Caki2 (cell line): ENCODE measurements at places on chromosomes 13 and 19.

- DNase-seq, result no peak
These were observed 1013.4 kb downstream of the PCDH9 start for GRCh38 chr13:66216728-66217127.

DNA sequence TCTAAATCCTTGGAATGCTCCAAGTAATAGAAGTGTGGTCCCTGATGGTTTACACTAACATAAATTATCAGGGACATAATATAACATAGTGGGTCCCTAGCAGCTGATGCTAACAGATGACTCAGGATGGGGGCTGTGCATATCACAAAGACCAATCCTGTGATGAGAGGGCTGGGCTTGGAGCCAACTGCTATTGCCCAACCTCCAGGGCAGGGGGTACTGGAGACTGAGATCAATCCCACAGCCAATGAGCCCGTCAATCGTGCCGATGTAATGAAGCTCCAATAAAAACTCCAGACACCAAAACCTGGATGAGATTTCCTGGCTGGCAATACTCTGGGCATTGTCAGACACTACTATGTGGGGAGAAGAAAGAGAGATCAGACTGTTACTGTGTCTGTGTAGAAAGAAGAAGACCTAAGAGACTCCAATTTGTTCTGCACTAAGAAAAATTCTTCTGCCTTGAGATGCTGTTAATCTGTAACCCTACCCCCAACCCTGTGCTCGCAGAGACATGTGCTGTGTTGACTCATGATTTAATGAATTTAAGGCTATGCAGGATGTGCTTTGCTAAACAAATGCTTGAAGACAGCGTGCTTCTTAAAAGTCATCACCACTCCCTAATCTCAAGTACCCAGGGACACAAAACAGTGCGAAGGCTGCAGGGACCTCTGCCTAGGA is 33.4 kb downstream of the ABCC4 start:
- DNase-seq, result peak; percentile 90

DNA sequence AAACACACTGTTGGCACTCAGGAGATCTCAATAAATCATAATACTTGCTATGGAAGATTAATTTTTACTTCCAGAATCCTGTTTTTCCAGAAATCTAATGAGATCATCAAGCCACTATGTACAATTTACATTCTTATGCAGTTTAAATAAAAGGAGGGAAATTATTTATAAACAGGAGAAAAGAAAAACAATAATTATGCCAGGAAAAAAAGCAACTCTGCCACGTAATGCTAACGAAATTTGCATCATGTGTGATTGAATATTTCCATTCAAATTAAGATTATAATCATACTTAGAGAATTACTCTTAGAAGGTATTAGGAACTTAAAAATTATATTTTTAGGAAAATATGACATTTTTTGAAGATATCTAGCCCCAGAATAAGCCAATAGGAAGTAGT is 13.0 kb downstream of the FAM124A start:
- DNase-seq, result no peak

DNA sequence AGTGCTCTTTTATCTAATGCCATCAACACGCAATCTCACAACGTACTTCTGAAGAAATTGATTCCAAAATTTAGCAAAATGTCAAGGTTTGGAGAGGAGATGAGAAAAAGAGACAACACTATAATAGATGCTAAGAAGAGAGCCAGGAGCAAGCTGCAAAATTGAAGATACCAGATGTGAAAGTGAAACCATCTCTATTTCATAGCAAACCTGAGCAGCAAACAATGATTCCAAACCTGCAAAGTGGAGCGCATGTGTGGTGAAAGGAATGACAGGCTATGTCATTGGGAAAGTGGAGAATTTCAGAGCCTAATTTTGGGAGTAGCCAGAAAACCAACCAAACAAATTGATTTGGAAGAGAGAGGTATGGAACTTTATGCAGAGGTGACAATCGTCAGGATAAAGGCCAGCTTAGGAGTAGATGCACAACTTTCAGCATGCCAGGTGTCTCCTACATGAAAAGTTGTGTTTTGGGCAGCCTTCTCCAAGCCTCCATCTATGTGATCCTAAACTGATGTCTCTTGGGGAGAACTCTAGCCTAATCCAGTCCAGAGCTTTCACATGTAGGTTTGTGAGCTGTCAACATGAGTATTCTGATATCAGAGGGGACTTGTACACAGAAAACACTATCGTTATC is 158.4 kb upstream of the FNDC3A start:
- no peak for DNase-seq

DNA sequence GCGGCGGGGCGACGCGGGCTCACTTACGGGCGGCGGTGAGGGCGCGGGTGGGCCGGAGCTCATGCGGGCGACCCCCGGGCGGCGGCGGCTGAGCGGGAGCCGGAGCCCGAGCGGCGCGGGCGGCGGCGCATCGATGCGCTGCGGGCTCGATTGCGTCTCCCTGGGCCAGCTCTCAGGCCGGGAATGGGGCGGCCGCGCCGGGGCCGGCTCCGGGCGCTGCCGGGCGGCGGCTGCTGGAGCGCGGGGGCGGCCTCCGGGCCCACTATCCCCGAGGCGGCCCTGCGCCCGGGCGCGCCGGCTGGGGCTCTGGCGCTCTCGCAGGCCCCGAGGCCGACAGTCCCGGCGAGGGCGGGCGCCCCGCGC is 1.4 kb upstream of the TSHZ3 start:
- peak; percentile 14 for DNase-seq

- no peak for DNase-seq
These were observed 535.2 kb downstream of the LIG4 start for GRCh38 chr13:107680115-107680514.

- no peak for DNase-seq
These were observed 143.9 kb downstream of the COL4A1 start for GRCh38 chr13:110162866-110163658.

GRCh38 chr13:102687520-102687919 is 7.3 kb downstream of the METTL21C start:
- DNase-seq, result no peak

GRCh38 chr13:44605275-44605674 is 29.1 kb upstream of the TSC22D1 start:
- DNase-seq, result no peak

GRCh38 chr19:40163541-40164129 is 27.6 kb upstream of the MAP3K10 start:
- DNase-seq, result no peak

DNA sequence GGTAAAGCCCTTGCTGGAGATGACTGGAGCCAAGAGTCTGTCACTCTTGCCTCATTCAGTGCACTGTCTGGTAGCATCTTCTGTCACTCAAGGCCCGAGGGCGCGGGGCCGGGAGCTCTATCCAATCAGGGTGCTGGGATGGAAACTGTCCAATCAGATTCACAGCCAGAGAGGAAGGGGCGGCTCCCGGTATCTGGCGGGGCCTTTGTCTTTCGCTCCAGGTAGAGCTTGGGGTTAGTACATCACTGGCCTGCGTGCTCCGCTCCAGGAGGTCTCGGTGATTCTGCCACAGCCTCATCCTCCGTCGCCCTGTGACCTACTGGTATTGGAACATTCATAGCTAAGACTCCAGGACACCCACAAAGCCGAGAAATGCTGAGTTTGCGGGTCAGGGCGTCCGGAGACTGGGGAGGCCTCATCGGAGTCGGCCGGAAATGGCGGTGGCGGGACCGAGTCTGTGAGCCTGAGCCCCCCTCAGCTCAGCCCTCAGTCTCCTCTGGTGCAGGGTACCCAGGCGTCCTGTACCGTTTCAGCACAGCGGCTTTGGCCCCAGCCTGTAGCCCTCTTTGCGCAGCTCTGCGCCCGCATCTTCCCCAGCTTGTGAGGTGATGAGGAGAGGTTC is 20.6 kb upstream of the ZNF430 start:
- DNase-seq, result peak; percentile 94

GRCh38 chr19:49200238-49200862 is 42.8 kb downstream of the TRPM4 start:
- no peak for DNase-seq

DNA sequence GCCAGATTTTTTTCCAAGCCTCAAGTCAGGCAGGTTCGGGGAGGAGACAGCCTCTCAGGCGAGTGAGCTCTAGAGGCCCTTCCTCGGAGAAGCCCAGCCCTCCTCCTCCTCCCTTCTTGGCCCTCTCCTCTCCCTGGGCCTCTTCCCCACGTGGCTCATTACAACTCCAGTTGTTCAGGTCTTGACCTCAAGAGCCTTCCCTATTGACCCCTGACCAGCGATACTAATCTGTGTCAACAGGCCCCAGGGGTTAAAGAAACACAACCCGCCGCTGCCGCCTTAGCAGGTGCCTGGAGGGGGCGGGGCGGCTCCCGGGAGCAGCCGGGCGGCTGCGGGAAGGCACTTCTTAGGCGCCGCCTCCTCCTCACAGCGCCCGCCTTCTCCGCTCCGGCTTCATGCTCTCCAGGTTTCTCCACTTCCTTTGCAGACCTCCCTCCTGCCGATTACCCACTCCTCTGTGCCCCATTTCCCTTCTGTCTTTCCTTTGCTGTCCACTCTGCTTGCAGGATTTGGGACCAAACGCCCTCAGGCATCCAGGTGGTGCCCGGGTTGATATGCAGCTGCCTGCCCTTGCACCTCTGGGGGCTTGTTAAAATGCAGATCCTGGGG is 51.0 kb downstream of the LYL1 start:
- peak; percentile 90 for DNase-seq

DNA sequence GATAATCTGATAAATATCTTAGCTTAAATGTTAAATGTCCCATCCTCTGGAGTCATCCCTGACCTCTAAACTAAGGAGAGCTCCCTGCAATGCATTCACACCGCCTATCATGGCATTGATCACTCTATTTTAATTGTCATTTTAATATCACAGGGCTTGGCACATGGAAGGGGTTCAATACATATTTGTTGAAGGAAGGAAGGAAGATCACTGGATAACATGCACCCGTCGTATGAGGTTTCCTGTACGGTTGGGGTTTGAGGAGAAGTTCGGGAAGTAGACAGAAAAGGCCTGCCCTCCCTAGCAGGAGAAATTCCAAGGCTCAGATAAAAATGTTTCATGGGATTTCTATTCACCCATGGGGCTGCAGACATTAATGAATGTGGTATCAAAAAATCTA is 102.0 kb downstream of the MBNL2 start:
- DNase-seq, result no peak

DNA sequence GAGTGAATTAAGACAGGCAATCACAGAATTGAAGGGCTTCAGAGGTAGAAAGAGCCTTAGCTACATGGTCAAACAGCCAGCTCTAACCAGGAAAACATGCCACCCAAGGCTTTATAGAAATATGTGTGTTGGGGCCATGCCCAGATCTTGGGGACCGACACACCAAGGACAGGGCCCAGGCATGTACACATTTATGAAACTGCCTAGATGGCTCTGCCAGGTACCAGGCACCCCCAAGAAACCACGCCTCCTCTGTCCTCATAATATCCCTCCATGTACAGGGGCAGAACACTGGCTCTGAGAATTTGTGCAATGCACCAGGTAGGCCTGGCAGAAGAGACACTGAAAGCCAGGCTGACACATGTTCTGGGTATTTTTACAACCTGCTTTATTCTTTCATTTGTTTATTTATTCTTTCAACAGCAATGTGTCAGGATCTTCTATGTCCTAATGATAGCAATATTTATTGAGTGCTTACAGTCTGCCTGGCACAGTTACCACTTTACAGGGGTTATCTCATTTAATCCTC is 137.9 kb upstream of the LSM14A start:
- DNase-seq, result no peak

GRCh38 chr19:18763674-18764590 is 27.2 kb downstream of the COMP start:
- peak; percentile 94 for DNase-seq

GRCh38 chr13:60143775-60144174 is 20.0 kb downstream of the DIAPH3 start:
- DNase-seq, result peak; percentile 31

DNA sequence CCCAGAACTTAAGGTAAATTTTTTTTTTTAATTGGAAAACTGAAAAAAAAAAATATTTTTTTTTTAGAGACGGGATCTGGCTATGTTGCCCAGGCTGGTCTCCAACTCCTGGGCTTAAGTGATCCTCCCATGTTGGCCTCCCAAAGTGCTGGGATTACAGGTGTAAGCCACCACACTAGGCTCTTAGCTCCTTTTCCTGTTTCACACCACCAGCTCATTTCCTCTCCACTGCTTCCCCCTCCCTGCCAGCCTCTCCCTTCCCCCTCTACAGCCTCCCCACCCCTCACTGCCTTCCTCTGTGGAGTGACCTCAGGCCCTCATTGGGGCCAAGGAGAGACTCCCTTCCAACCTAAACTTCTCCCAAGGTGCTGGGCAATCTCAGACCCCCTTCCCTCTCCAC is 4.2 kb upstream of the GIPR start:
- DNase-seq, result no peak
